ENCODE measurements at places on chromosomes 5 and 9.

DNA sequence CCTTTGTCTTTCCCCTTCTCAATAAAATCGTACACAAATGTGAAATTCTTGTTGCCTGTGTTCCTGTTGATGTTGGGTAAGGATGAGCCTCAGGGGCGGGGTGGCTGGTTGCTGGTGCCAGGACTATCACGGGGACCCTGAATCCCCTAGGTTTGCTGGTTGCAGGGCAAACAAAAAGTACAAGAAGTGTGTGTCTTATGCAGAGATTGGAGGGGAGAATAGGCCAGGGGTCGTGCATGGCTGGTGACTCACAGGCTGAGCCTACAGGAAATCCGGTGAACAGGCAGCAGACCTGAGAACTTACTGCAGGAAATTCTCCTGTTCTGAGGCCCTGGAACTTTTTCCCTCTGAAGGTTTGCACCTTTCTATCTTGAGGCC lies 5.5 kb downstream of the ANXA2R start:
- DNase-seq = no peak

GRCh38 chr5:89983216-89983615 lies 426.3 kb downstream of the CETN3 start:
- no peak for DNase-seq

DNA sequence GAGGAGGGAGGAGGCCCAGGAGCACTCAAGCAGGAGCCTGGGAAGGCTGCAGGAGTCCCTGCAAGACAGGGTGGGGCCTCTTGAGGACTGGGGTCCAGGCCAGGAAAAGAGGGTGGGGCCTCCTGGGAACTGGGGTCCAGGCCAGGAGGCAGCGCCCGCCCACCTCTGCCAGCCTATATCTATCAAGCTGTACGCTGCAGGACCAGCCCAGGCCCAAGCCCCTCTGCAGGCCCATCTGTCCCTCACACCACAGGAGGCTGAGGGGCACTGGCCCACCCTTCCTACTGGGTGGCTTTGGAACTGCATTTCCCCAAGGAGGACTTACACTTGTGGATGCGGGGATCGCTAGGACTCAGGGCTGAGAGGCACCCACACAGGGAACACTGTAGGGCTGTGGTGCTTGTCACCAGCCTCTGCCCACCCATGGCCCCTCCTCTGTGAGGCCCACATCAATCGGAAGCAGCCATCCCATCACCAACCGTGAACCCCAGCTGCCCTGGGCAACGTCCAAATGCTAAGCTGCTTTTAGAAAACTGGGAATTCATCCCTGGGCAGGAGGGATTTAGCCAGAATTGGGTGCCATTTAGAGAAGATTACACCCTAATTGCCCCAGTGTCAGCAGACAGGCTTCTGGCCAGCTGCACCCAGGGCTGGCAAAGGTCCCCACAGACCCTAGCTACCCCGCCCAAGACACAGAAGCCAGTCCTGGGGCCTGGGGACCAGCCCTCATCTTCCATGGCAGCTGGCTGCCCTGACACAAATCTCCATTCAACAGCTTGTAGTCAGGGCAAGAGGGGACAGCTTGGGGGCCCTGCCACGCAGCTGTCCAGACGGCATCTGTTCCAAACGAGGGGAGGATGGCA lies 15.3 kb downstream of the BICD2 start:
- DNase-seq = no peak

GRCh38 chr5:56569566-56569965 lies 245.8 kb upstream of the MAP3K1 start:
- no peak for DNase-seq

- no peak for DNase-seq
Measured at GRCh38 chr9:120837921-120838320, 4.8 kb downstream of the PSMD5 start.

- DNase-seq = no peak
Measured at GRCh38 chr5:175629261-175629660, 28.6 kb upstream of the HRH2 start.

- no peak for DNase-seq
Measured at GRCh38 chr9:121786998-121787422, 135.6 kb downstream of the DAB2IP start.
